ENCODE measurements at places on chromosomes 3 and 15.

DNA sequence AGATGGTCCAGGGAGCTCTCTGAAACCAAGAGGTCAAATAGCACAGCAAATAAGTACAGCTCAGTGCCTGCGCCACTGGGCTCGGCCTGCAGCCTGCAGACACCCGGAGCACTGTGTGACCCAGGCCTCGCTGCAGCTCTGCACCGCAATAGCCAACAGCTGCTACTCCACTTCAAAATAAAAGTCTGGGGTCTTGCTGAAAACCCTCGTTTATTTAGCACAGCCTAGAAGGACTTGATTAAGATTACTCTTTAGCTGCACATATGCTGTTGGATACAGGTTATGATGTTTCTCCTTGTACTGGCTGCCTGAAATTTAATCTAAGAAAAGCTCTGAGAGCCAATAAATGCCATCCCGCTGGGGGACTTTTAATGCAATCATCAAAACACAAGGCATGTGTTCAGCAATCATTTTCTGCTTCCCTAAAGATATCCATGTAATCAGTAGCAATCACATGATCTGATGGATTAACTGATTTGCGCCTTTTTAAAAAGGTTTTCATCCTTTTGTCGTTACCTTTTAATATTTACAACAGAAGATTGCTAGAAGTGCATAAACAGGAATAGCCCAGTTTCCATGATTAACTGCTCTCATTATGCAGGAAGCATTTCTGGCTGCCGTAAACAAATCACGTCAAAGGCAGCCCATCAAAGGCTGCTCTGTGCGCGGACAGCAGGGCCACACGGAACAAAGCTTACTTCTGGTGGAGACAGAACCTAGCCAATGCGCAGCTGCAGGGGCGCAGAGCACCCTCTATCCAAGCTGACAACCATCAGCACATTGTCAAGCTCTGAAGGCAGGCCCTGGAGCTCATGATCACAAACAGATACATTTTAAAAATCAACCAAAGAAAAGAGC lies 58.8 kb downstream of the CLASP2 start:
- peak; percentile 89 for DNase-seq

- no peak for DNase-seq
Measured at GRCh38 chr3:123595396-123596180, 10.7 kb upstream of the HACD2 start.

DNA sequence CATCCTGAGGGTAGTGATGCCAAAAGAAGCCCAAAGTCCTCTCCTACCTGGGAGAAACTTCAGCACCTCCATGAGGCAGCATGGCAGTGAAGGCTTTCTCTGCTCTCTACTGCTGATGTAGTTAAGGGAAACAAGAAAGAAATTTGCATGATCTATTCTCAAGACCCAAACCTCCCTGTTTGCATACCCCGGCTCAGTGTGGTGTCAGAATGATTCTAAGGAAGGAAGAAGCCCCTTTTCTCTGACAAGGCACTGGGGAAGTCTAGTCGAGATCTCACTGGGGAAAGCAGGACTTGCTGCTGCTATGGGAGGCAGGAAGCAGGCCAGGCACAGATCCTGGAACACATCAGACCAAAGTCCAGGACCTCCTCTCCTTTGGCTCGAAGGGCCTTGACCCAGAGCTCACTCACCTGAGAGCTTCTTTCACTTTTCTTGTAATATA lies 89.4 kb upstream of the ICE2 start:
- no peak for DNase-seq

- no peak for DNase-seq
Measured at GRCh38 chr3:172201136-172201869, 161.9 kb downstream of the FNDC3B start.

GRCh38 chr3:165854696-165855095 lies 17.5 kb upstream of the BCHE start:
- DNase-seq: peak; percentile 27

- no peak for DNase-seq
Measured at GRCh38 chr15:66452971-66453580, 44.5 kb downstream of the SNAPC5 start.

- no peak for DNase-seq
Measured at GRCh38 chr3:38567498-38567897, 71.4 kb downstream of the EXOG start.

GRCh38 chr15:40340740-40341400 lies at the start of gene CCDC9B:
Gene CCDC9B (minus strand): TSS chr15:40340939. CDS start chr15:40340819, 120 bp downstream.
- DNase-seq: peak; percentile 79

DNA sequence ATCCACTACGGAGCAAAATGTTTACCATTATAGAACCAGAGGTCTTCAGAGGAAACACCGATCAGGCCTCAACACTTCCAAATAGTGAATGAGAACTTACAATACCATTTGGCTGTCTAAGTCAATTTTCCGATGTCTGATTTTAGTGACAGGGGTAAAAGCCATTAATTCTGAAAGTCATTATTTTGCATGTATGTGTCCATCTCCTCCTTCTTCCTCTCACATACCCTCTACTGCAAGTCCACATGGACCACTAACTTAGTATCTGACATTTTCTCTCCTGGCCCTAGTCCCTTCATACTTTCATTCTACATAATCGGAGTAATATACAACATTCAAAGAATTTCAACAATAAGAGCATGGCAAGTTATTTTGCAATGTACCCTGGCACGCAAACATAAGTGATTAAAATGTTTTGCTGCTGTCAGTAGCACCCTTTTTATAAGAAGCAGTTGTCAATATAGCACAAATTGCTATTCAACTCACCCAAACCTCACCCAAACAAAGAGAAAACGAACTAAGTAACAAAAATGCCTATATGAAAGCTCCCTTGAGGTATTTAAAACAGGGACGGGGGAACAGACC lies 1.9 kb downstream of the TOP2B start:
- no peak for DNase-seq

DNA sequence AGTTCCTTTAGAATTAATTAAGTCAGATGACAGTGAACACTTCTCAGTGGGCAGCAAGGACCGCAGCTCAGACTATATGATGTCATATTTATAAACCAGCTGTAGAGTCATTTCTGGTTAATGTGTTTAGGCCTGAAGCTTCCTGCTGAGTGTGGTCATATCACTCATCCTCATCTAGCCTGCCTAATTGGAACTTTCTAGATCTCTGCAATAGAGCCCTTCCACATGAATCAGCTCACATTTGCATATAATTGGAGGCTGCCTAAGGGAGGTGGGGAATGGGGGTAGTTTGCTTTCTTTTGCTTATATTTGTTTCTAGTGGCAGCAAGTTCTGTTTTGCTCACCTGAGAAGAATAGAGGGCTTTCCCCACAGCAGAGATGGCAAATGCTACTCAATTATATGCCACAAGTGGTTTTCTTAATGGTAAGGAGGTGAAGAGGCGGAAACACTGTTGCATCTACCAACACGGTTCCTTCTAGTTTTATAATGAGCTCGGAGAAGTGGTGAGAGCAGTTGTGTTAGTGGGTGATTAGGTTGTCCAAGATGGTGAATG lies 148.1 kb downstream of the KLHL25 start:
- DNase-seq: no peak

GRCh38 chr15:75868019-75868418 lies 24.8 kb downstream of the UBE2Q2 start:
- DNase-seq: no peak

DNA sequence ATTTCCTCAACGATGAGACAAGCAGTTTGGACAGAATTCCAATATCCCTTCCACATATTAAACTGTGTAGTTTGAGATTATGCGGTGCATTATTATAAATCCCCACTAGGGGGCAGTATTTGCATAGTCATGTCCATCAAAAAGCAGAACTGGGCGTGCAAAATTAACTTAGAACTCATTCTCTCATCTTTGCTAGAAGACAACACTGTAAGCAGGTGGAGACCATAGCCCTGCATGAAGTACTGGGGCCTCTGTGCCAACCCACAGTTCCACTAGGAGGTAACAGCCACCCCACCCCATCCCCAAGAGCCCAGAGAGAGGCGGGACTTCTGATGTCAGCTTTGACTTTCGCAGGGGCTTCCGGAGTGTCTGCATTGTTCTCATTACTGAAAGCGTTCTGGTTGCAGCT lies 106.6 kb upstream of the TMC3 start:
- peak; percentile 47 for DNase-seq

- no peak for DNase-seq
Measured at GRCh38 chr3:145857956-145858355, 303.0 kb downstream of the PLOD2 start.

GRCh38 chr3:46551615-46552014 lies 14.5 kb downstream of the LRRC2 start:
- DNase-seq: no peak

GRCh38 chr3:25421747-25422146 lies 6.3 kb upstream of the RARB start:
- no peak for DNase-seq

GRCh38 chr3:106206146-106206545 lies 337.3 kb upstream of the CBLB start:
- no peak for DNase-seq

GRCh38 chr3:150319900-150320299 lies 88.2 kb upstream of the TSC22D2 start:
- peak; percentile 58 for DNase-seq

- DNase-seq: no peak
Measured at GRCh38 chr3:9172851-9173321, 76.6 kb downstream of the SRGAP3 start.

DNA sequence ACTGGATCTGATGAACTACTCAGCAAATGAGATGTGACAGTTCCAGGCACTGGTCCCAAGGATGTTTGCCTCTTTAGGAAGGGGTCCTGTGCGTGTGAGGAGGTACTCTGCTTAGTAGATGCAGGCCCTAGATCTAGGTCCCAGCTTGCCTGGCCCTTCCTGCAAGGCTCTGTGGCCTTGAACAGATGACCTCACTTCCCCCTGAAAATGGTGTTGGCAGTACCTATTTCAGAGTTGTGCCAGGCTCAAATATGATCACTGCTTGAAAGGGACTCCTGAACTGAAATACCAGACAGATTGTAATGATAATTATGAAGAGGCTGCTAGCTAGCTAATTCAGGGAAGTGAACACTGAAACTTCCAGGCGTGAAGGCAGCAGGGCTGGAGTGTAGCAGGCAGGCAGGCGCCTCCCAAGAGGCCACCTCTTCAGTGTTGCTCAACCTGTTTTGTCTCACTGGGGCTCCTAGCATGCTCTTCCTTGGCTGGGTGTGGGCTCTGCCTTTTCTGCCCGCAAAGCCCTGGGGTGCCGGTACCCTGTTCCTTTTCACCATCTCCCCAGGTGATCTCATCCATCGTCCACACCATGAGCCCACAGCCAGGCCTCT lies 24.1 kb upstream of the CPNE9 start:
- no peak for DNase-seq

DNA sequence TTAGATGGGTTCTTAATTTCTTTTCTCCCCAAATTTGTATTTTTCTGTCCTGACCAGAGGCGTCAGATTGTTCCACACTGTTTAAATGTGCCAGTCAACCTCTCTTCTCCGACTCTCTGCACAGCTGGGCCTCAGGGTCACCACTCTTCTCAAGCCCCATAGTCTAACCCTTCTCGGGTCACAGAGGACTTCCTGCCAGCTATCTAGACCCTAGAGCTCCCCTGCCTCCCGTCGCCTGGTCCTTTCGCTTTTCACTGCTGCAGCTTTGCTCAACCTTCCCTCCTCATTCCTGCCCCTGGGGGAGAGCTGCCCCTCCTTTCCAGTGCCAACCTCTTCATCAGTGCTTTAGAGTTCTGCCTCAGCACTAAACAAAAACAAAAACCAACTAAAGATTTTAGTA lies 151.7 kb downstream of the ATG7 start:
- no peak for DNase-seq

DNA sequence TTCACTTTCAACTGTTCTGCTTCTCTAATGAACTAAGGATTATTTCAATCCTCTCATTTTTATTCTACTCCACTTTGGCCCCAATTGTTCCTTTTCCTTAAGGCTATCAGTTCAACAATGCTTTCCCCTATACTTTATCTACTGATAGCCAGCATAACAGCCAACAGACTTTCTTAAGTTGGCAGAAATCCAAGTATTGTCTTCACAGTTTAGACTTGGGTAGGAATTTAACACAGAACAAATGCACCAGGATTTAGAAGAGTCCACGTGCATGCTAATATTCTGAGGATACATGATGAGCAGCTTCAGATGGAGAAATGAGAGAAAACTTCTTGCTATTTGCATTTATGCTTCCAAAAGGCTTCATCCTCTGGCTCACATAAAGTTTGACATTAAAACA lies 54.8 kb downstream of the FBN1 start:
- no peak for DNase-seq

GRCh38 chr15:96418146-96418545 lies 87.6 kb downstream of the NR2F2 start:
- no peak for DNase-seq

GRCh38 chr15:49036650-49037545 lies 9.3 kb downstream of the SECISBP2L start:
- peak; percentile 17 for DNase-seq

- DNase-seq: peak; percentile 11
Measured at GRCh38 chr3:8712908-8713255, 20.7 kb upstream of the CAV3 start.

DNA sequence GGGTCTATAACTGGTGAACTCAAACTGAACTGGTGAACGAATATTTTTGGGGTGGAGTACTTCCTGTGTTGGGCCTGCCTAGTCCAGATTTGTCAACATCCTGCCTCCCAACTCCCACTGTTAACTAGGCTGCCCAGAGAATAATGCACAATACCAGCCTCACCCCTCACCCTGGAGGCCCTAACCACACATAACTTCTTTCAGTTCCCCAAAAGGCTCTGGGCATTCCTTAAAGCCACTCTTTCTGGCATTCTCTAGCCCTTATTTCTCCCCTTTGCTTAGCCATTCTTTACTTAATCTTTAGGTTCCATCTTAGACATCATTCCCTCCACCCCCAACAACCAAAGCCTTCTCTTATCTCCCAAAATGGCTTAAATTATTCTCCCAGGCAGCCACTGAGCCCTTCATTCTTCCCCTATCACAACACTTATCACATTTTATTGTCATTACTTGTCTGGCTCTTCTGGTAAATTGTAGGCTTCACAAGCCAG lies 9.1 kb upstream of the SEC11A start:
- peak; percentile 27 for DNase-seq

All from SW480 (cell line).